Heart right ventricle (tissue), 16 donors: ENCODE measurements at places on chromosomes 11 and 22. TPM values are rescaled to one million over a fixed set of nuclear protein-coding genes. Genes with fewer than 3 reads are reported as not detected.

- H3K4me3 ChIP-seq = no peak overlapping the region
- no peaks in the 10 kb centered on the region for H3K36me3 ChIP-seq
- peak; percentile 57 for DNase-seq
- H3K4me1 ChIP-seq = peaks cover 7% of the 10 kb centered on the region
- H3K27ac ChIP-seq = no peak overlapping the region
Observed at GRCh38 chr11:71500601-71501021, 26.5 kb upstream of the KRTAP5-7 start.

GRCh38 chr22:29700206-29700899 is 19.4 kb upstream of the CABP7 start:
- DNase-seq = no peak
- H3K4me1 ChIP-seq = peaks cover 16% of the 10 kb centered on the region
- no peak overlapping the region for H3K4me3 ChIP-seq
- H3K27me3 ChIP-seq = peaks cover 39% of the 10 kb centered on the region
- no peaks in the 10 kb centered on the region for H3K36me3 ChIP-seq

DNA sequence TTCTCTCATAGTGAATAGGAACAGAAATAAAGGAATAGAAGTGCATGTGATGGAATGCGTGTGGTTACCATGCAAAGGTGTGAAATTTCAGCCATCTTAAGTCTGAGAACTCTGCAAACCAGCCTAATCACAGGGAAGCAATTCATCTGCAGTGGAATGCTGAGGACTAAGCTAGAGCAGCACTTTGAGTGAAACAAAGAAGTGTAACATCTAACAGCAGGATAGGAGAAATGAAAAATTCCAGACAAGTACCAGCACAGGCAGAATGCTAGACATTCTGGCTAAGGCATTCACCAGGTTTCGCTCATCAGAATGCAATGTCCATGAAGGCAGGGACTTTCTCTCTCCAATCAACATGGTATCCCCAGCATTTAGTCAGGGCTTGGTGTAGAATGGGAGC is 41.2 kb upstream of the SLC36A4 start:
- no peak for DNase-seq
- H3K4me1 ChIP-seq = no peaks in the 10 kb centered on the region
- H3K27ac ChIP-seq = no peak overlapping the region
- H3K4me3 ChIP-seq = no peak overlapping the region
- H3K36me3 ChIP-seq = no peaks in the 10 kb centered on the region

- no peaks in the 10 kb centered on the region for H3K4me1 ChIP-seq
- DNase-seq = peak; percentile 49
Observed at GRCh38 chr22:43884600-43885318, 7.1 kb downstream of the PNPLA5 start.

RIMBP3B gene
- total RNA-seq = 0.21 TPM
